ENCODE measurements at places on chromosomes 13 and 19. TPM values are rescaled to one million over a fixed set of nuclear protein-coding genes. Genes with fewer than 3 reads are reported as not detected.
A peak's percentile ranks its signal among the peaks of the same experiment; 100 is the strongest.

Gene SHC2
- 3.5 TPM for total RNA-seq

Gene APC2
- total RNA-seq: 3.7 TPM

Gene SERP2
- 1.7 TPM for total RNA-seq

Gene TBXA2R
- 0.75 TPM for total RNA-seq

Gene ZNF416
- total RNA-seq: 9.7 TPM

DNA sequence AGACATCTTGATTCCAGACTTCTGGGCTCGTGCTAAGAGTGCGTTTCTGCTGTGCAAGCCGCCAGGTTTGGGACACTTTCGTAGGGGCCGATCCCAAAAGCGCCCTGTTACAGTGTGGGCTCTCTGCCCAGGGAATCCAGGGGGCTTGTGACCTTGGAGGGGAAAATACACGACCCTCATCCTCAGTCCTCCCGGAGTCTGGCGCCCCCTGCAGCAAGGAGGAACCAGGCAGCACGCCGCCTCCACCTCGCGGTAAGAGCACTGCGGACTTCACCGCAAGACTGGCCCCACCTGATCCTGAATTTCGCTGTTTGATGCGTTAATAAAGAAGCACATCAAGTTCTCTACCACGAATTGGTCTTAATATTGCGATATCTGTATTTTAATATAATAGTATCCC lies 5.2 kb downstream of the POLRMT start:
- DNase-seq: peak; percentile 33

DNA sequence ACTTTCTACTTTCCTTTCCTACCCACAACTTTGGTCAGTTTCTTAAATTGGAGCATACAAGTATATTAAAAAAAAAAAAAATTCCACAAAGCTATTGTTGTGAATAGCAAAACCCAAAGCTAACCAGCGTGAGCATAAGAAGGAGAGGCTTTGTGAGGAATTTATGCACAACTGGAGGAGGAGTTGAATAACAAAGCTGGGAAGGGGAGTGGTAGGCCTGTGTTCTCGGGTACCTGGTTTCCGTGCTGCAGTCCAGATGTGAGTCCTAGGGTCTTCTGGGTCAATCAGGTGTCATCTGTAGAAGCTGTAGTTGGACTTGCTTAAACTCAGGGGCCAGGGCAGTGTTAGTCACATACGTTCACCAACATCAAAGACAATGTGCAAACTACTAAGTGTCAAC lies 422.5 kb upstream of the SGCG start:
- no peak for DNase-seq

- DNase-seq: no peak
These were observed 1204.5 kb upstream of the SLC10A2 start for GRCh38 chr13:104270731-104271130.

DNA sequence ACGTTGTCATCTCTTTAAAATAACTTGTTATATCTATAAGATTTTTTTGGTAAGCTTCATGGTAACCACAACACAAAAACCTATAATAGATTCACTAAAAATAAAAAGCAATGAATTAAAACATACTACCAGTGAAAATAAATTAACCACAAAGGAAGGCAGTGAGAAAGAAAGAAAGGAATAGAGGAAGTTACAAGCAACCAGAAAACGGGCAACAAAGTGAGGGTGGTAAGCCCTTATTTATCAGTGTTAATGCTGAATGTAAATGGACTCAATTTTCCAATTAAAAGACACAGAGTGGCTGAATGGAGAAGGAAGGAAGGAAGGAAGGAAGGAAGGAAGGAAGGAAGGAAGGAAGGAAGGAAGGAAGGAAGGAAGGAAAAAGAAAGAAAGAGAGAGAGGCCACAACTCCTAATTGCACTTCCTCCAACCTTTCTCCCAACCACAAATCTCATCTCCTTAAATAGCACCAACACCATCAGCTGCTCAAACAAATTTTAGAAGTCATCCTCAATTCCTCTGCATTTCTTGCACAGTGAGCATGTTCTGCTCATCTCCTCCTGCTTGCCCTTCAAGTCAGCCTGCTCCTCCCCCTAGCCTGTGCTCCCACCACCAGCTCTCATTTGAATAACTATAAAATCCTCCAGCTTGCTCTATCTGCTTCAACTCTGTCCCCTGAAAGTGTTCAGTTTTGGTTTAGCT lies 48.6 kb downstream of the CCNA1 start:
- DNase-seq: no peak

- DNase-seq: no peak
These were observed 533 bp downstream of the ZNF544 start for GRCh38 chr19:58229255-58229639.

DNA sequence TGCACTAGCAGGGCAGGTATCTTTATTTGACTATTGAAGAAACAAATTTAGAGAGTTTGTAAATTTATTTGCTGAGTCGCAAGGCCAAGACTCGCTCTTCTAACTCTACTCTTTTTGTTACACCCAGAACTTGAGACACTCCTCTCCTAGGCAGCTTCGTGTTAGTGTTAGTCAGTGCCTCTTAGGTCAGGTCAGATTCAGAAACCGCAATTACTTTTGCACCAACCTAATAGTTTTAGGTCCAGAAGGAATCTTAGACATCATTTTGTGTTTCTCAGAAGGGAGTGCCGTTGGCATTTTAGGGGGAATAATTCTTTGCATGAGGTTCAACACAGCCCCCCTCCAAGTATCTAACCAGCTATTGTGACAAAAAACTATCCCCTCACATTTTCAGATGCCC lies 8.8 kb downstream of the GPR180 start:
- DNase-seq: no peak

DNA sequence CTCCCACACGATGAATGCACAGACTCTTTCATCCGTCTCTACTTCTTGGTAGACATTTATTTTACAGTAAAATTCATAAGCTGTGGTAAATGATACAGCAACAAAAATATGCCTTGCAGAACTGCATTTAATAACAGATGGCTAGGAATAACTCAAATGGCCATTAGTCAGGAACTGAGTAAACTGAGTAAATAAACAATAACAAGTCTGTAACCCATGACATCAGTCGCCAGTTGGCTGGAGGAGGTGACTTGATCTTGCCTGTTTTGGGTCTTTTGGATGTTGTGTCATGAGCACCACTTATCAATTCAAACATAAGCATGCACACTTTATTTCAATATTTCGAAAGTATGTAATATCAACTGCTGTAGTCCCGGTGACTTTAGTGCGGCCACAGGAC lies 632.6 kb upstream of the ARGLU1 start:
- no peak for DNase-seq

DNA sequence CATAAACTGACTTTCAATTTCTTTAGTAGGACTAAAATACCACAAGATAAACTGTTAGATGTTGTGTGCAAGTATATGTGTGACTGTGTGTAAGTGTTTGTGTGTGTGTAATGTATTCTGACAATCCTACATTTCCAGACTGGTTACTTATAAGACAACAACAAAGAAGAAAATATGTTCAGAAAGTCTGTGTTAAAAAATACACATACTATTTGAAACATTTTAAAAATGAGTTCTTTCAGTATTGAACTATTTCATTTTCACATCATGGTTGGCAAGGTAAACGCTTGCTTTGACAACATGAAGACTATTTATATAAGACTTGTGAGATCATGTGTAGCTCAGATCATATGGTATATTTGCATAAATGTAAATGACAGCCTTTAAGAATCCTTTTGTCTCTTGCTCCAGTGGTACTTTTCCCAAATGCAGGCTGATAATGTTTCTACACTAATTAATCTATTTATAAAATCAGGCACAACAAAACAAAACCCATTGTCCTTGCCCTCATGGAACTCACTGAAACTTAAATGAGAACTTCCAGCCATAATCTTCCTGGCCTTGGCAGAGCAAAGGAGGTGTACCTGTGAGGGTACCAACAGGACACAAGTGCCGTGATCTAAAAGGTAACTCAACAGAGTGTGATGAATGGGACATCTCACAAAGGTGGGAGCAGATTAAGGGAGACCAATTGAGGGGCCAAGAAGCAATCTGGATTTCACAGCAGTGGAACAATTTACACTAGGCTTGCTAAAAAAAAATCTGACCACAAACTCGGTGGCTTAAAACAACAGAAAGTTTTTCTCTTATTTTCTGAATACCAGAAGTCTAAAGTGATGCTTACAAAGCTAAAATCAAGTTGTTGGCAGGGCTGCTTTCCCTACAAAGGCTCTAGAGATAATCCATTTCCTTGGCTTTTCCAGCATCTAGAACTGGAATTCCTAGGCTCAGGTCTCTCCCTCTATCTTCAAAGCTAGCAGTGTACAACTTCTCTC lies 349.0 kb downstream of the TBC1D4 start:
- DNase-seq: no peak

Gene MAG
- 0.46 TPM for total RNA-seq

GRCh38 chr13:110294146-110294545 lies 12.8 kb downstream of the COL4A1 start:
- DNase-seq: no peak

GRCh38 chr19:52735734-52736133 lies 890 bp upstream of the ZNF611 start:
- DNase-seq: peak; percentile 88

DNA sequence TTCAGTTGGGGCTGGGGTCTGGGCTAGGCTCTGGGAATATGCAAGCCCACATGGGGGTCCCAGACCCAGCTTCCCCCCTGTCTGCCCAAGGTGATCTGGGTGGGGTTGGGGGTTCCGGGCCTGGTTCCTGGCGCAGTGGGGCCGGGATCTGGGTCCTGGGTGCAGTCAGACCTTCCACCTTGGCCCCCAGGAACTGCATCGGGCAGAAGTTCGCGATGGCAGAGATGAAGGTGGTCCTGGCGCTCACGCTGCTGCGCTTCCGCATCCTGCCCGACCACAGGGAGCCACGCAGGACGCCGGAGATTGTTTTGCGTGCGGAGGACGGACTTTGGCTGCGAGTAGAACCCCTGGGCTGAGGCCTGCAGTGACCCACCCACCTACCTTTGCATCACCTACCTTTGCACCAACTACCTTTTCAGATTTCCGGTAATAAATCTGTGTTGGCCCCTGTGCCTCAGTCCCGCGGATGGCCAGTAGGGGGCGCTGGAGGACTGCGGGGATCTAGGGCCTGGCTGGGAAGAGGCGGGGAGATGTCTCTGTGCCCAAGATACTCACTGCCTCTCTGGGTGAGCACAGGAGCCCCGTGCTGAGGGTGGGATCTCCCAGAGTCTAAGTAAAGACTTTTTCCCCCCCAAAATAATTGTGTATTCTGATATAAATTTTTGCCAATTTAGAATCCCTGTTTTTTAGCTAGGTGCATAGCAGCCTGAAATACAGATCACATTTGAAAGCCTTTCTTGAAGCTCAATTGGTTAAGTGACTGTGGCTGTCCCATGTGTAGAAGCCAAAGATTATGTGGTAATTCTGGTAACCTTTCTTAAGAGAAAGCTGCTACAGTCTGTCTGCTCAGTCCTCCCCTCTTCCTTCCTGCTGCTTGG lies 11.5 kb upstream of the CYP4F3 start:
- DNase-seq: peak; percentile 83

- no peak for DNase-seq
These were observed at the start of gene HS6ST3 for GRCh38 chr13:96089749-96090239. HS6ST3 (plus strand) TSS chr13:96090107.

Gene DCT
- not detected for total RNA-seq

Gene ZNF835
- total RNA-seq: 2.2 TPM

Gene NLRP11
- not detected for total RNA-seq

DNA sequence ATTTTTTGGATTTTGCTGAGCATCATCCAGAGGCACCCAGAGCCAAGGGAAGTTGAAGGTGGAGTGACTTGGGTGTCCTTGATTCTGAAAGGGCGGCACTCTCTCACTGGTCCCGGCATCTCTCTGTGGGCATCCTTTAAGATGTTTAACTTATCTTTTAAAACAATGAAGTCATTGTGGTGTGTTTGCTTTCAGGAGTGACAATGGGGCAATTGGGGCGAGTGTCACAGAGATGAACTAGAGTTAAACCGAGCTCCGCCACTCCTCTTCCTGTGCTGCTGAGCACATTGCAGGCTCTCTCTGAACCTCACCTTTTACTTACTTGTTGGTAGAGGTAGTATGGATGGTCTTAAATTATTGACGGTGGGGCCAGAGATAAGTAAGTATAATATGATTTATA lies 295.7 kb downstream of the MYO16 start:
- no peak for DNase-seq

DNA sequence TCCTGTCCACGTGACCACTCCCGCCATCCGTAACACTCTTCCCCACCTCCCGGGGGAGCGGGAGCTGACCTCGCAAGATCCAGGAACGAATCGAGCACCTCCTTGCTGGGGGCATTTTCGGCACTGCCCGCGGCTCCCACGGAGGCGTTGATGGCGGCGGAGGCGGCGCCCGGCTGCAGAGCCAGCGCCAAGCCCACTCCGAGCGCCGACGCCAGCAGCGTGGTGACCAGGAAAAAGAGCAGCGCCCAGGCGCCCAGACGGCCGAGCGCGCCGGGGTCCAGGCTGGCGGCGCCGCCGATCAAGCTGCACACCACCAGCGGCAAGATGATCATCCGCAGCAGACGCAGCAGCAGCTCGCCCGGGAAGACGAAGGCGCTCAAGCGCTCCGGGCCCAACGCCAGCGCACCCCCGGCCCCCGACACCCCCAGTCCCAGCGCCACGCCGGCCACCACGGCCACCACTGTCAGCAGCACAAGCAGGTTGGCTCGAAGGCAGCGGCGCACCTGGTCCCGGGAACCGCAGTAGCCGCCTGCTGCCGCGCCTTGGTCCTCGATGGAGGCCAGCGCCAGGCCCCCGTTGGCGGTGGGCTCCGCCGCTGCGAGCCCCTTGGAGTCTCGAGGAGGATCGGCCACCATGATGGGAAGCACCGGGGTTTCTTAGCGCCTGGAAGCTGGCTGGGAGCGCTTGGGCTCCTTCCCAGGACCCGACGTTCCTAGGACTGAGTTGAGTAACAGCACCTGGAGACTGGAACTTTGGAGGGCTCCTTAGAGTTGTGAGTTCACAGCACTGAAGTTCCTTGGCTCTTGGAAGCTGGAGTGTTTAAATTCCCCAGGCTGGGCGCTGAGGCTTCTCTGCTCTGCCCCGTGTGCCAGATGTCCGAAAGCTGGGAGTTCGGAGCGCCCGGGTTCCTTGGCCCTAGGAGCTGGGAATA lies 798 bp downstream of the SLC1A5 start:
- peak; percentile 64 for DNase-seq

DNA sequence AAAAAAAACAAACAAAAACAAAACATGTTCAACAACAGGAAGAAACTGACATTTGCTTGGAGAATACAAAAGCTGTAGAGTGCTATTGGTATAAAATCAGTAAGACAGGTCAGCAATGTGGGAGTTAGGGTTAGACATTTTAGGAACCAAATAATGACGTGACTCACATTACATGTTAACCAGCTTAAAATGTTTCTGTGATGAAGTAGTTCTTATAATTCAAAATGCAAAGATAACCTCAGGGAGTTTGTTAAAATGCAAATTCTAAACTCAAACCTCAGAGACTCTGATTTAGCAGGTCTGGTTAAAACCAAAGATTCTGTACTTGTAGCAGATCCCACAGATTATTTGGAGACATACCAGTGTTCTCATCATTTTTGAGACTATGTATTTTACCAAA lies 549.4 kb upstream of the SLITRK1 start:
- no peak for DNase-seq

GRCh38 chr19:3154957-3155736 lies 19.3 kb downstream of the GNA15 start:
- DNase-seq: no peak

- no peak for DNase-seq
These were observed 26.0 kb upstream of the MAB21L1 start for GRCh38 chr13:35502456-35502855.

- DNase-seq: peak; percentile 95
These were observed at the start of gene TMEM147 for GRCh38 chr19:35545001-35545854. TMEM147 (plus strand) TSS chr19:35545626; CDS start chr19:35545740, 114 bp downstream.

Measured in H1 (cell line).